ENCODE measurements at places on chromosomes 2 and 18. TPM values are rescaled to one million over a fixed set of nuclear protein-coding genes. Genes with fewer than 3 reads are reported as not detected.

The FNDC4 gene
- total RNA-seq: 23.3 TPM

The ITM2C gene
- total RNA-seq: 1,030 TPM

The TAF4B gene
- total RNA-seq: 33.6 TPM

The REG3A gene
- total RNA-seq: 9.8 TPM

The PPP1R1C gene
- total RNA-seq: not detected

The TSPYL6 gene
- not detected for total RNA-seq

The LAMA3 gene
- total RNA-seq: 68.5 TPM
